ENCODE measurements at places on chromosomes 12 and 14.

GRCh38 chr14:102320033-102320660, 601 bp downstream of the ZNF839 start:
- no peak for DNase-seq

DNA sequence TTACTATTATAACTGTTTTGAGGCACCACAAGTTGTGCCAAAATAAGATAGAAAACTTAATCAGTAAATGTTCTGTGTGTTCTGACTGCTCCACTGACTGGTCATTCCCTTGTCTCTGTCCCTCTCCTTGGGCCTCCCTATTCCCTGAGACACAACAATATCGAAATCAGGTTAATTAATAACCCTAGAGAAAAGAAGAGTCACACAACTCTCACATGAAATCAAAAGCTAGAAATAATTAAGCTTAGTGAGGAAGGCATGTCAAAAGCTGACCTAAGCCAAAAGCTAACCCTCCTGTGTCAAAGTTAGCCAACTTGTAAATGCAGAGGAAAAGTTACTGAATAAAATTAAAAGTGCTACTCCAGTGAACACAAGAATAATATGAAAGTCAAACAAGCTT, 53.8 kb upstream of the CCDC196 start:
- no peak for DNase-seq

DNA sequence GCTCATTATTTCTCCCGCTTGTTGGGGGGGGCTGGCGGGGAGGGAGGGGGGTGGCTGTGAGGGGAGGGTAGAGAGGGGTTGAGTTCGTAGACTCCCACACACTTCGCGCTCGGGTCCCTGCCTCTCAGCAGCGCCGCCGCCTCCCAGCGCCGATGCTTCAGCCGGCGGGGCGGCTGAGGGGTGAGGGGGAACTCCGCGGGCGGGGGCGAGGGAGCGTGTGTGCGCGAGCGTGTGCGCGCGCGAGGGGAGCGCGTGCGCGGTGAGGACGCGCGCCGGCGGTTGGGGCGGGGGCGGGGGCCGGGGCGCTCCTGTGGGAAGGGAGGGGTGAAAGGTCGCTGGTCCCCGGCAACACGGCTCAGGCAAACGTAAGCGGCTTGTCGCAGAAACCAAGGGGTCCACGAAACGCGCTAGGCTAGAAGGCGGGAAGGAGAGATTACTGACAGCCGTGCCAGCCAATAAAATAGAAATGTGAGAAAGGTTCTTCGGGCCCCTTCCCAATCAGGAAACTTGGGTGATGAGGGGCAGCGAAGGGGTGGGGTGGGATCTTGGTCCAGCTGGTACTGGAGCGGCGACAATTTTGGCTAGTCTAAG, 343 bp upstream of the NOVA1 start:
- peak; percentile 81 for DNase-seq

DNA sequence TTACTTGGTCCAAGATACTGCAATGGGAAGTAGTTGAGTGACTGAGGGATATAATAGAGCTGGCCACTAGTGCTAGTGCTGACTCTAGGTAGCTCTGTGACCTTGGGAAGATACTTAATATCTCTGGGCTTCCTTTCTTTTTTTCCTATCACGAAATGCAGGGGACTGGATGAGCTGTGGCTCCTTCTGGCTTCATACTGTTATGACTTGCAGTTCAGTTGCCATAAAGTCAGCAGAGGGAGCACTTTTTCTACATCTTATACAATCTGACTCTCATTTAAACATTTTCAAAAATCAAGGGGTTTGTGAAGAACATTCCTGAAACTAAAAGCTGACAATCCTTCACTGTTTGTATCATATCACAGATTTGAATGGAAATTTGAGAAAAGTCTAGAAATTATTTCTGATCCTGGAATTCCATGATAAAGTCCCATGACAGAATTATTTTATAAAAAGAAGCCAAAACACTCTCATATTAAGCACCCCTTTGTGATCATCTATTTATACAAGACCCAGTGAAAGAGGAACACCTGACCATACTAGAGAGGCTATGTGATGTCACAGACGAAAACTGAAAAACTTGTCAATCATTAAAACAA, 5.3 kb downstream of the BHLHE41 start:
- DNase-seq, result no peak

GRCh38 chr12:21780786-21781185, 6.3 kb upstream of the KCNJ8 start:
- DNase-seq, result no peak

GRCh38 chr12:69484428-69484827, 14.2 kb downstream of the FRS2 start:
- DNase-seq, result no peak

- no peak for DNase-seq
Measured at GRCh38 chr12:24510581-24511125, 438.2 kb downstream of the BCAT1 start.

DNA sequence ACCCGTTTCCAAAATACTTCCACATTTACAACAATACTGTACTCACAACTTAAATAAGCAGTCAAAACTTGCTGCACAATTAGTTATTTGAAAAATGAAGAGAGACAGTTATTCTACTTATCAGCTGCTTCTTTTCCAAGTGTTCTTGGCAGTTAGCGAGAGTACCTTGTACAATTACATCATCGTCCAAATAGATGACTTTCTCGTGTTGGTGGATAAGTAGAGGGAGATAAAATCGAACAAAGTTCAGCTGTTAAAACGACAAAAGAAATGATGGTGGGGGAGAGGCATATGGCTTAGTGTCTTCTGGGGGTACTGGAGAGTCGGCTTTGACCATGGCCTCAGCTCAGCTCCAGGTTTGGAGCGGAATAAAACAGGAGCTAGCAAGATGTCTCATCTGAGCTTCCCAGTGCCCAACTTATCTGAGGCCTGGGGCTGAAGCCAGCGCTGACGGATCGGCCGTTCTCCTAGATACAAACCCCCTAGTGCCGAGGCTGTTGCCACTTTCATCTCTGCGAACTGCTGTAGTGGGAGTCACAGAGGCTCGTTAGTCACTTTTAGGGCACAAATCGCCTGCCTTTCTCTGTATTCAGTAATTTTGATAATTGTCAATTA, 31.7 kb downstream of the TDG start:
- no peak for DNase-seq

DNA sequence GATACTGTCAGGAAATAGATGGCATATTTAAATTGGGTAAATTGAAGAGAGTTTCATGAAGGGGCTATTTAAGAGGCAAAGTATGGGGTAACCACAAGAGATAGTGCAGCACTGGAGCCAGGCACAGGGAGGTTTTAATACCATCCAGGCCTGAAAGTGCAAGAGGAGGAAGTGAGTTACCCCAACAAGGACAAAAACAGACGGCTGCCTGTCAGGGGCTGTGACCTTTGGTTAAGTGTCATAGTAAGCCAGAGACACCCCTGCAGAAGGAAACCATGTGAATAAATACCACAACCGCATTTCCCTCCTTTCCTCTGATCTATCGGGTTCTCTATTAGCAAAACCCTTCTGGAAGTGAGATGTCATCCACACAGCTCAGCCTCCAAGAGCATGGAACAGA, 122.0 kb upstream of the DHRS4 start:
- DNase-seq, result no peak

DNA sequence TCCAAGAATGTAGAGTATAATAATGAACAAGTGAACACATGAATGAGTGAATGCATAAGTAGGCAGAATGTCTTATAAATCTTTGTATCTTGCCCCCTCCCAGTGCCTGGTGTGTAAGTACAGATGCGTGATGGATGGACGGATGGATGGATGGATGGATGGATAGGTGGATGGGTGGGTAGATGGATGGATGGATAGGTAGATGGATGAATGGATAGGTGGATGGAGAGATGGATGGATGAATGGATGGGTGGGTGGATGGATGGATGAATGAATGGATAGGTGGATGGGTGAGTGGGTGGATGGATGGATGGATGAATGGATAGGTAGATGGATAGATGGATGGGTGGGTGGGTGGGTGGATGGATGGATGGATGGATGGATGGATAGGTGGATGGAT, 74.4 kb downstream of the CLMN start:
- no peak for DNase-seq

GRCh38 chr12:64180951-64181350, 41.1 kb downstream of the KICS2 start:
- no peak for DNase-seq

DNA sequence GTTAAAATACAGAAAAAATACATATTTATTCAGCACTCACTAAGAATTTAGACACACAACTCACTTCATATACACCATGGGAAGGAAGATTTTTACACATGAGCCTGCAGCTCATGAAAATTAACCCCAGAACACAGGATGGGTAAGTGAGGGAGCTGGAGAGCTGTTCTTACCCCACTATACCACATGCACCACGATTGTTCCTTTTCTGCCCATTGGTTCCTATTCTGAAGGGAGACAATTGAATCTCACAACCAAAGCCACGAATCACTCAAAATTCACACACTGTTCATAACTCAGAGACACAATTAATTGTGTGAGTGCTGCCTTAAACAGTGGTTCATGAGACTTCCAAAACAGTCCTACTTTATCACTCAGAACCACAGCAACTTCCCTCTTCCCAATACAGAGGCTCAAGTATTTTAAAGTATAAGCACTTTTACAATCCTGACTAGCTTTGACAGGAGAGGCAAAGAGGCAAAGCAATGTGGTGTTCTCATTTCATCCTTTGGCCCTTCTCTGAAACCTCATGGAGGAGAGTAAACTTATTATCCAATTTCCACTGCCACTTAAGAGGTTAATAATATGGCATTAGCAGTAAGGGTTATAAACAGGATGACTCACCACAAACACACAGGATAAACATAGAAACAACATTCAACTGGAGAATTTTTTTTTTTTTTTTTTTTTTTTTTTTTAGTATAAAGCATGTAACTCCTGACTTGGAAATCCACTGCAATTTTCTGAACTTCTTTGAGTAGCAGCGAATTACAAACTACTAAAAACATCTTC, 59.5 kb downstream of the ITPR2 start:
- no peak for DNase-seq

DNA sequence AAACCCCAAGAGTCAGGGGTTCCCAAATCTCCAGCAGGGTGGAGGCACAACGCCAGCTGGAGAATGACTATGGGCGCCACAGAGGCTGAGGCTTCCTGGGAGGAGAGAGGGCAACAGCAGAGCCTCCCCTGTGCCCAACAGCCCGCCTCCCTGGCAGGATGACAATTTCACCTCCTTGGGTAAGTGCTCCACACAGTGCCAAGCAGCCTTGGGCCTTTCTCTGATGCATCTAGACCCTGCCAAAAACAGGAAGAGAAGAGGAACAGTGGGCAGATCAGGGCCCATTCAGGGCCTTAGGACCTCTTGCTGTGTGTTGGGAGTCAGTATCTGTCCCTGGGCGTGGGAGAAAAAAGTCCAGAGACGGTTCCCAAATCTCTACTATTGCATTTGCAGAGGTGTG, 5.0 kb upstream of the OR10P1 start:
- DNase-seq, result no peak

DNA sequence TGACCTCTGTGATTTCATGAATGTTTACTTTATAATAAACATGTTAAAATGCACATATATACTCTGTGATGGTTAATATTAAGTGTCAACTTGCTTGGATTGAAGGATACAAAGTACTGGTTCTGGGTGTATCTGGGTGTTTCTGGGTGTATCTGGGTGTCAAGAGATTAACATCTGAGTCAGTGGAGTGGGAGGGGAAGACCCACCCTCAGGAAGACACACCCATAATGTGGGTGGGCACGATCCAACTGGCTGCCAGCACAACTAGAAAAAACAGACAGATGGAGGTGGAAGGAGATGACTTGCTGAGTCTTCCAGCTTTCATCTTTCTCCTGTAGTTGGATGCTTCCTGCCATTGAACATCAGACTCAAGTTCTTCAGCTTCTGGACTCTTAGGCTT, 11.9 kb downstream of the NUP37 start:
- DNase-seq, result no peak

DNA sequence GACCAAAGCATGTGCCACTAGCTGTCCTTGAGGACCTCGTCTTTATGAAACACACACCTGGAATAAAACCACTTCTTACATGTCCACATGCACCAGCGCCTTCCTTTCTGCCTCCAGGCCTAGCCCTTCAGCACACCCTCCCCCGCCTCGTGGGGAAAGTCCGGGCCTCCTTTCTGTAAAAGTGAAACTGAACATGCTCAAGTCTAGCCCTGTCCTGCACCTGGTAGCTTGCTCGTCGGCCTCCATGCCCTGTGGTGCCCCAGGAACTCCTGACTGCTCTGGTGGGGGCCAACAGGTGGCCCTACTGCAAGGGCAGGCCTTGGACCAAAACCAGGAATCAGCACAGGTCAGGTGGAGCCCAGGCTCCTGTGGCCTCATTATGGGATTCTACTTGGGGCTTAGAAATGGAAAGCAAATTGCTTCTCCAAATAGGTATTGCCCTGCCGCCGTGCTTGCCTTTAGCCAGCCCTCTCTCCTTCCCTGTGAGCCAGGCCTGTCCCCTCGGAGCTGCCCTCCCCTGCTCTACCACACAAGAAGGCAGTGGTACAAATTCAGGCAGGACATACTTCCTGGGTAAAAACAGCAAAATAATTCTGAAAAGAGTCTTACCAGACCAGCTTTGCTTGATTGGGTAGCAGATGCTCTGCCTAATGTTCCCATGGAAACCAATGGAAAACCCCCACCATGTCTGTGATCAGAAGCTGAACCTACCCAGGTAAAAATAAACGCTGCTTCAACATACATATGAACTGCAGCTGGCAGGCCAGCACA, 43.5 kb downstream of the ERH start:
- DNase-seq, result no peak

- DNase-seq, result no peak
Measured at GRCh38 chr12:78177298-78177697, 346.6 kb downstream of the NAV3 start.

DNA sequence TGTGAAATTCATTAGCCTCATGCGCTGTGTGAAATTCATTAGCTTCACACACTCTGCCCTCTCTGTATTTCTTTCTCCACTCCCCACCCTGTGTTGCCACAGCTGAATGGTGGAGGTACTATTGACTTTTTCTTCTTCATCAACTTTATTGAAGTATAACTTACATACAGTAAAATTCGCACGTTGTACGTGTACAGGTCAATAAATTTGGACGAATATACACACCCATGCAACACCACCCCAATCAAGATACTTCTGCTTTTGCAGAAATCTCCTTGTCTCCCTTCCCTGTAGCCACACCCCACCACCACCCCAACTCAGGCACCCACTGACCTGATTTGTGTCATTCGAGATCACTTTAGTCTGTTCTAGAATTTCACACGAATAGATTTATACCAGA, 51.8 kb downstream of the FBXL14 start:
- DNase-seq, result no peak

GRCh38 chr12:104056419-104056972, 6.5 kb upstream of the GLT8D2 start:
- DNase-seq, result no peak

DNA sequence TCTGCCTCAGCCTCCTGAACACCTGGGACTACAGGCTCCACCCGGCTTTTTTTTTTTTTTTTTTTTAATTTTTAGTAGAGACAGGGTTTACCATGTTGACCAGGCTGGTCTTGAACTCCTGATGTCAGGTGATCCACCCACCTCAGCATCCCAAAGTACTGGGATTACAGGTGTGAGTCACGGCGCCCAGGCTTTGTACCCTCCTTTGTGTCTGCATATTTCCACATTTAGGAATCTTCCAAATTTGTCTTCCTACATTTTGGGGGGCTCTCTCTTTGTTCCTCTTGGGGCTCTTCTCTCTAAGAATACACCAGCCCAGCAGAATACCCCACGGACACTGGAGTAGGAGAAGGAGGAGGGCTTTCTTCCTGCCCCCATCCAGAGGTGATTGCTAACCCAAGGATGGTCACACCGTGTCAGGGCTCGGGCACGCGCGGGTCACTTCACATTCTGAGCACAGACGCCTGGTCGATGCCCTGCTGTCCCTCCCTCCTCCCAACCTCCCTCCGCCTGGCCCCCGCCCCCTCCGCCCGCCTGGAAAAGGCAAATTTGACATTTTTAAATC, 2.1 kb upstream of the DNAJC22 start:
- DNase-seq, result no peak
